Upper lobe of left lung (tissue), 6 donors: ENCODE measurements at places on chromosomes 11 and 22. TPM values are rescaled to one million over a fixed set of nuclear protein-coding genes. Genes with fewer than 3 reads are reported as not detected.

- no peak for DNase-seq
Measured at GRCh38 chr11:111715142-111715816, 50.9 kb downstream of the PPP2R1B start.

GRCh38 chr11:68940651-68941323, 37.1 kb downstream of the IGHMBP2 start:
- no peak for DNase-seq

GRCh38 chr22:30821381-30821780, 126.7 kb downstream of the OSBP2 start:
- DNase-seq, result no peak

GRCh38 chr11:33622186-33622585, 78.4 kb downstream of the C11orf91 start:
- no peak for DNase-seq

- no peak for DNase-seq
Measured at GRCh38 chr11:113956986-113957385, 17.9 kb upstream of the HTR3A start.

DNA sequence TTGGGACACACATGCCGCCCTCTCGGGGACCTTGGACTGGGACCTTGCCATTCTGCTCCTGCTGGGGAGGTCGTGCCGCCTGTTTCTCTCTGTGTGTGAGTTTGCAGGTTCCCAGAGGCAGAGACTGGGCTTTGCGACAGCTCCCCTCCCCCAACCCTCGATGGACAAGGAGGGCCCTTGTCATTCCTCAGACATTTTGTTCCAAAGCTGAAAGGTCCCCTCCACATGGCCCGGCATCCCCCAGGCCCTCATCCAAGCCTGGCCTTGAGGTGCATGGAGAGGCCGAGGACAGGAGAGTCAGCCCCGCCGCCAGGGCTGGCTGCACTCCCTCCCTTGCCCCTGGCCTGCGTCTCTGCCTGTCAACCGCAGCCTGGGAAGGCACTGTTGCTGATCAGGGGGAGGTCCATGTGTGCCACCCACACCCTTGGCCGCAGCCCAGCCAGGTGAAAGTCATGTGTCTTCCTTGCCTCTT, 25.6 kb downstream of the FADS2 start:
- DNase-seq, result peak; percentile 51

- DNase-seq, result no peak
Measured at GRCh38 chr11:9089061-9089460, 2.3 kb downstream of the SCUBE2 start.

DNA sequence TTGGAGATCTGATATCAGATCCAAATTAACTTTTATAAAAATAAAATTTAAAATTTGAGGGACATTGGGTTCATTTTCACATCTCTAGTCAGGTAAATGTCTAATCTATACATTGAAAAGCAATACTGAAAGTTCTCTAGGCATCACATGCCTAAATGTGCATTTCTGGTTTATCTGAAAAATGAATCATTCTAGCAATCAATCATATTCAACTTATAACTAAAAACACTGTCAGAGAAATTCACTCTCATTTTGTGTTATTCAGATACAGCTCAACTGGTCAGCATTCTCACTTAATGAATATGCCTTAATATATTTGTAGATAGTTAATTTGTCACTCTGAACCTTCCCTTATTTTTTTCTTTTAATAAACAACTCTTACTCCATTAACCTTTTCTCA, 243.2 kb downstream of the CASP12 start:
- no peak for DNase-seq

DNA sequence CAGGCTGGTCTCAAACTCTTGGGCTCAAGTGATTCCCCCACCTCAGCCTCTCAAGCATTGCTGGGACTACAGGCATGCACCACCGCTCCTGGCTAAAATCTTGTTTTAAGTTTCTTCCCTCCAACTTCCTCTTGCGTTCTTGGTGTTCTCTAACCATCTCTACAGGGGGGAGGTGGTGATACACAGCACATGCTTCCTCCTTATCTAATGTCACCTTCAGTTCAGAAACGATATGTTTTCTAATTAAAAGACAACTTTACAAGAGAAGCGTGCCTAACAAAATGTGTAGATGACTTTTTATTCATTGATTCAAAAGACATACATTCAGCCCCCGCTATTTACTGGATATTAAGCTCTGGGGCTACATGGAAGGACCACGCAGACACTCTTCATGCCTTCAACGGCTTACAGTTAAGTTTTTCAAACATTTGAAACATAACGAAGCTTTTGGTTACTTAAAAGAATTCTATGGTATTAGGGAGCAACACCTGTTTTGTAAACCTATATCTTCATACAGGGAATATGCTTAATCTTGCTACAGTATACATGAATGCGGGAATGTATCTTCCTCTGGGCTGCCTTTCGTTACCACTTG, 933 bp upstream of the DLAT start:
- no peak for DNase-seq

GRCh38 chr11:133898031-133898769, 52.9 kb upstream of the SPATA19 start:
- no peak for DNase-seq

DNA sequence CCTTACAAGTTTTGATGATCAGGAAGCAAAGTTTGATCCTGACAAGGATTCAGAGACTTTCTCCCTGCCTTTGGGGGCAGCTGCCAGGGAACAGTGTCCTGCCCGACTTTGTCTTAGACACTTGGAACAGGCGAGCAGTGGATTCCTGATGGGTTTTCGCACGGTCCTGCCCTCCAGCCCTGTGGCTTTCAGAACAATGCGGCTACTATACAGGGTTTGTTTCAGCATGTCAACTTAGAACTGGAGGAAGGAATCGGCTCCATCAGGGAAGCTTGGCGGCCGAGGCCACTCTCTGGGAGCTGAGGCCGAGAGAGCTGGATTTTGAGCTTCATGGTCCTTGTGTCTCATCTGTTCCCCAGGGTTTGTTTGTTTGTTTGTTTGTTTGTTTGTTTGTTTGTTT, 11.5 kb downstream of the ANO1 start:
- no peak for DNase-seq

Gene NCF4
- total RNA-seq, result 72.5 TPM

Gene TPBGL
- total RNA-seq, result 0.94 TPM
